ENCODE measurements at places on chromosomes 5 and 9. TPM values are rescaled to one million over a fixed set of nuclear protein-coding genes. Genes with fewer than 3 reads are reported as not detected.
A peak's percentile ranks its signal among the peaks of the same experiment; 100 is the strongest.

DNA sequence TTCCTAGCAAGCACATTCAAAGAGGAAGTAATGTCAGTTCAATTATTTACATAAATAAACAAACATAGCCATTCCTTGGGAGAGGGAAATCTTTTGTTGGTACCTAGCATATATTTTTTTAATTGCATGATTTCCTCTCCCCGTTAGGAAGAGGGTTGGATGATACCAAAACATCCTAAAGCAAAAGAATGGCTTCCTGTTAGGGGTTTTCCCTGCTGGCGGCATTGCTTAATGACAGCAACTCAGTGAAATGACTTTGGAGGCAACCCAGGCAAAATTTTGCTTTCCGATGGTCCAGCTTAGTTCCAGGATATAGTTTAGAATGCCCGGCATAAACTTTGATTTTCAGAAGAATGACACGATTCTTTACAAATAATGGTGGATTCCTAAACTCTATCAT lies 73.2 kb downstream of the MAT2B start:
- DNase-seq, result no peak

DNA sequence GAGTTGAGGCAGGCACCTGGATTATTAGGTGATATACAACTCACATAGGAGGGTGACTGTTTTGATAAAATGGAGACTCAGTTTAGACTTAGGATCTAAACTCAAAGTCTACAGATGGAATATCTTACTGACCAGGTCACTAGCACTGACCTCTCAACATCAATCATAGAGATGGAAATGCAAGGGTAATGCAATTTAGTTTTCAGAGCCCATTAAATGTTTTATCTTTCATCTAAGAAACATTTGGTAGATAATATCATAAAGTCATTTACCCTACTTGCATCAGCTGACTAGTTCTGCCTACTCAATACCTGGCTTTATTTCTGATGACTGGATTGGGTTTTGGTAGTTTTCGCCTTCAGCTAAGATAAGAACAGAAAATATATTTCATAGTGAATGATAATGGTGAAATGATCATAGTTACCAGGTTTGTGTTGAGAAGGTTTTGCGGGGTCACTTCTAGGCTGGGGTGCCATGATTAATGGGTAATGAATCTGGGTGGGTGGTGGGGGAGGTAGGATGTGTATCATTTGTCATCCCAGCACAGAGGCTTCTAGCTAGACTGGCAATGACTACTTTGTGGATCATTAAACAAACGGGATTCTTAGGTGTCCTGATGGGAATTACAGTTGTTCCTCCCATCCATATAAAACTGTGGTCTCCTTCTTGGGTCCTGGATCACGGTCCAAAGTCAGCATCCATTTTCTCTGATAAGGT lies 173.4 kb downstream of the PPP2R2B start:
- no peak for DNase-seq

PFDN1 gene
- total RNA-seq, result 72.2 TPM

- peak; percentile 52 for DNase-seq
Measured at GRCh38 chr9:4604678-4605095, 57.4 kb upstream of the PLPP6 start.

GRCh38 chr9:114898741-114899140 lies 31.6 kb downstream of the TNFSF8 start:
- no peak for DNase-seq

- DNase-seq, result no peak
Measured at GRCh38 chr5:55415071-55415470, 107.3 kb downstream of the MTREX start.

DNA sequence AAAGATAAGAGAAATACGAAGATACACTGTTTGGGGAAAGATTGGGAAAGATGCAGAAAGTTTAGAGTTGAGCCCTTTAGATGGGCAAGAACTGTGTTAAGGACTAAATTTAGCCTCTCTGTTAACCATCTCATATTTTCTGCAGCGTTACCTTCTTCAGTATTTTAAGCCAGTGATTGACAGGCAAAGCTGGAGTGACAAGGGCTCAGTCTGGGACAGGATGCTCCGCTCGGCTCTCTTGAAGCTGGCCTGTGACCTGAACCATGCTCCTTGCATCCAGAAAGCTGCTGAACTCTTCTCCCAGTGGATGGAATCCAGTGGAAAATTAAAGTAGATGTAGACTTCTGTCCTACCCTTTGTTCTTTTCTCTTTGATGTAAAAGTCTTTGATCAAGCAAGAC lies 26.4 kb upstream of the LNPEP start:
- no peak for DNase-seq

ROR2 gene
- total RNA-seq, result 0.68 TPM

PDCD1LG2 gene
- 4.5 TPM for total RNA-seq

DNA sequence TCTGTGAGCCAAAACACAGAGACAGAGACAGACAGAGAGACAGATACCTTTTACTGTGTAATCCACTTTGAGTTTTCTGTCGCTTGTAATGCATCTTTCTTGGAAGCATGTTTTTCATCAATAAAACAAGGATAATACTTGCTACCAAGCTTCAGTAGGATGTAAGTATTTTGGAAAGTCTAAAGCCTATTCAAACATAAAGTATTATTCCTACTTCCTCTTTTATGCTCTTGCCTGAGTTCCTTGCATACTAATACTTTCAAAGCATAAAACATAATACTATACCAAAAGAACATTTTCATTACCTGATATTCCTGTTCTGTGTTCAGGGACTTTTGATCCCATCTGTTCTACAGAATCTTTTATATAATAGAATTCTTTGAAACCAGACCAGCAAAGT lies 64.5 kb upstream of the SLC30A5 start:
- DNase-seq, result no peak

ROPN1L gene
- total RNA-seq, result not detected

GRCh38 chr9:89952401-89952800 lies 347.6 kb downstream of the GADD45G start:
- no peak for DNase-seq

- no peak for DNase-seq
Measured at GRCh38 chr9:81103597-81104471, 585.5 kb downstream of the TLE1 start.

DNA sequence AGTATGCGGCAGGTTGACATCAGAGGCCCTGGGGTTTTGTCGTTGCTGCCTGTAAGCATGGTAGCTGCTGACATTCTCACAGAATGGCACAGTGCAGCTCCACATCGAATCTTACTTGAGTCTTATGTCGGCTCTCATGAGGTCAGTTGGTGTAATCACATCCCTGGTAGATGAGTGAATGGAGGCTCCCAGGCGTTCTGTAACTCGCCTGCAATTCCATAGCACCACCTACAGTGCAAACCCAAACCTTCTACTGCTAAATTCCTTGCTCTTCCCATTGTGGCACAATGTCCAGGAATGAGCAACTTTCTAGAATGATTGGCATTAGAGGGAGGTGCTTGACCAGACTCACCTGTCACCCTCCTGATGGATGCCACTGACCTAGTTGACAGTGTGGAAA lies 578.4 kb downstream of the CCDC171 start:
- DNase-seq, result no peak

DNA sequence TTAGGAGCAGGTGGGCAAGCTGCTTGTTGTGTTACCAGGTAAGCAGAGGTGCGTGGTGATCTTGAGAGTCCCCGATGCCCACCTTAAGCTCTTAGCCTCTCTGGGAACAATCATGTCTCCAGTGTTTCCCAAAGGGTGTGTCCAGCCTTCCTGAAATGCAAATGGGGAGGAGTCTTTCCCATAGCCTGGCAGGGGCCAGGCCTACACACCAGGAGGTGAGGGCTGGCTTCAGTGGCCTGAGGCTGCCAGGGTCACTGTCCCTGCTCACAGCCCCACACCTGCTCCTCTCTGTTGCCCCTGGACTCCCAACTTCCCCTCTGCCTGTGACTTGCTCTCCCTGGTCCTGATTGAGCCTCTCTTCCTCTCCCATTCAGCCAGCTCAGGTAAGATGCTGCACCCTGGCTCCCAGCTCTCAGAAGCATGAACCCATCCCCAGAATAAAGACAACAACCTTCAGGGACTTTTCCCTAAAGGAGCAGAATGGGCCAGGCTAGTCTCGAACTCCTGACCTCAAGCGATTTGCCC lies 65.7 kb upstream of the PHYKPL start:
- DNase-seq, result no peak

- DNase-seq, result no peak
Measured at GRCh38 chr5:79886925-79887655, 104.0 kb downstream of the MTX3 start.

DNA sequence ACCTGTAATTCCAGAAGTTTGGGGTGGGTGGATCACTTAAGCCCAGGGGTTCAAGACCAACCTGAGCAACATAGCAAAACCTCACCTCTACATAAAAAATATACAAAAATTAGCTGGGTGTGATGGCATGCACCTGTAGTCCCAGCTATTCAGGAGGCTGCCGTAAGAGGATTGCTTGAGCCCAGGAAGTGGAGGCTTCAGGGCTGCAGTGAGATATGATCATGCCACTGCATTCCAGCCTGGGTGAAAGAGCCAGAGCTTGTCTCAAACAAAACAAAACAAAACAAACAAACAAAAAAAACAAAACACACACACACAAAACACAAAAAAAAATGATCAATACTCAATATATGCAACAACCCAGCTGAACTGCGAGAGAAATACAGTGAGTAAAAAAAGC lies 29.5 kb upstream of the TRIM14 start:
- DNase-seq, result no peak

DNA sequence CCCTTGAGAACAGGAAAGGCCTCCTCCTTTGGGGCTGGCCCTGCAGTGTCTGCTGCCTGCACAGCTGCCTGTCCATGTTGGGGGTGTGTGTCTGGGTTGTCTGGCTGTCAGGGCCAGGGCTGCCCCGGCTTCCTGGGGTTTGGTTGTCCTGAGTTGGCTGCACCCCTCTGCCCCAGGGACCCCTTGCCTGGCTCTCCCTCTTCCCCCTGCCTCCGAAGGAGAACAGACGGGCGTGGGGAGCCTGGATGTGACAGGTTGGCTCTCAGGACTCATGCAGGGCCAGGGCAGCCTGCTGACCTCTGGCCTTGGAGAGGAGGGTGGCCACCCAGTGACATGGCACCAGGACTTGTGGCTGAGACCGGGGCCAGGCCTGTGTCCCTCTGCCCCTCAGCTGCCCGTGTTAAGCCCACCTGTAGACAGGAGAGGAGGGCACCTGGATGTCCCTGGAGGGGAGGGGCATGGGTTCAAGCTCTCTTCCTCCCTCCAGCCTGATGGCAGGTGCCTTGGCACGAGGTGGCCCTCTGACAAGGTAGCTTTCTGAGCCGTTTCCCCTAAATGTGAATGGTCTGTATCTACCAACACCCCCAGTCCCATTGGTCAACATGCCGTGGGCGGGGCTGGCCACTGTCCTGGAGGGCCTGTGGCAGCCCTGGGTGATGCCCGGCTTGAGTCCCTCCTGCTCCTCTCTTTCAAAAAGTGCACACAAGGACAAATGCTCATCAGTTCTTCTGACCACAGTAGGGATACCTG lies 34.9 kb downstream of the WNK2 start:
- no peak for DNase-seq

DNA sequence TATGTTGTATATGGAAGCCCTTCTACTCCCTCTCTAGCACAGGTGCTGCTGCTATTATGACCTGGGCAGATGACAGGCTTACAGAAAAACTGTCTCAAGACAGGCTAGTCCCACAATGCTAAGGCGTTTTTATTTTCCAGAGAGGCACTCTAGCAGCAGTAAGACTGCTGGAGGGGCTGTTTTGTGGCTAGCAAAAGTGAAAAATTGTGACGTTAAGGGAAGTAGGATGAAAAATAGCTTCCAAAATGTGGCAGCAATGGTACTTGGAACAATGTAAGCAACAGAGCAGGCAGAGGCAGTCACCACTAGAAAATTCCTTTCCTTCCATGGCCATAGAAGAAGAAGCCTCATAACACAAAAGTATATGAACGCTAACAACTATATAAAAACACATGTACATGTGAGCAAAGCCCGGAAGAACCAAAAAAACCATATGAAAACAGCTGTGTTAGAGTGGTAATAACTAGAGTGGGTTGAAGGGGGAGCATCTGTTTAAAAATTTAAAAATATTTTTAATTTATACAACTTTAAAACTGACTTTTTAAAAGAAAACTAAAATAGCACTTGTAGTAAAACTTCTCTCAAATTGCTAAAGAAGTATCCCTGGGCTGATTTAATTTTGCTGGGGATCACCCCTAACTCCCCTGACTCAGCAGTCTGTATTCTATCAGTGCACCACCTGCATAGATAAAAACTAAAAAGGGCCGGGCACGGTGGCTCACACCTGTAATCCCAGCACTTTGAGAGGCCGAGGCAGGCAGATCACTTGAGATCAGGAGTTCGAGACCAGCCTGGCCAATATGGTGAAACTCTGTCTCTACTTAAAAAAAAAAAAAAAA lies 30.6 kb downstream of the CLINT1 start:
- no peak for DNase-seq

DNA sequence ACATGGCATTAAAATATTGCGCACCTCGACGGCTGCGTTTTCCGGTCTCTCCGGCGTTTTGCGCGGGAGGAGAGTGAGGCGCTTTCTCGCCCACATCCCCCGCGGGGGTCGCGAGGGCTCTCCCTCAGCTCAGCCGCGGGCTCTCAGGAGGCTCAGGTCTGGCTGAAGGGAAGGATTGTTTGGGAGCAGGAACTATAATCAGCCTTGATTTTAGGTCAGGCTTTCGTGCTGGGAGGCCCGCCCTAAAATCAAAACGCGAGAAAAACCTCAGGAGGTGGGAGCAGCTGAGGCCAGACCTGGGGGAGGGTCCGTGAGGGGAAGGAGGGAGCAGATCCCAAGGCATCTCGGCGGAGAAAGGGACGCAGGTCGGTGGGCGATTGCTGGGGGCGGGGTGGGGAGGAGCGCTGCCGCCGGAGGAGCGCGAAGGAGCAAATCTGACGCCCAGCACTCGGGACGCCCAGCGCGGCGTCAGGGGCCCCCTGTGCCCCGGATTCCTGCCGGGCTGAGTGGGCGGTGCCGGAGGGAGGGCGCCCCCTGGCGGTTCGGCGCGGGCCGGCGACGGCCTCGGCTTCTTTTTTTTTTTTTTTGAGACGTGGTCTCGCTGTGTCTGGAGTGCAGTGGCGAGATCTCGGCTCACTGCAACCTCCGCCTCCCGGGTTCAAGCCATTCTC lies 18.7 kb upstream of the RNF130 start:
- DNase-seq, result no peak

- DNase-seq, result no peak
Measured at GRCh38 chr9:136510561-136510960, 27.7 kb upstream of the SEC16A start.

DNA sequence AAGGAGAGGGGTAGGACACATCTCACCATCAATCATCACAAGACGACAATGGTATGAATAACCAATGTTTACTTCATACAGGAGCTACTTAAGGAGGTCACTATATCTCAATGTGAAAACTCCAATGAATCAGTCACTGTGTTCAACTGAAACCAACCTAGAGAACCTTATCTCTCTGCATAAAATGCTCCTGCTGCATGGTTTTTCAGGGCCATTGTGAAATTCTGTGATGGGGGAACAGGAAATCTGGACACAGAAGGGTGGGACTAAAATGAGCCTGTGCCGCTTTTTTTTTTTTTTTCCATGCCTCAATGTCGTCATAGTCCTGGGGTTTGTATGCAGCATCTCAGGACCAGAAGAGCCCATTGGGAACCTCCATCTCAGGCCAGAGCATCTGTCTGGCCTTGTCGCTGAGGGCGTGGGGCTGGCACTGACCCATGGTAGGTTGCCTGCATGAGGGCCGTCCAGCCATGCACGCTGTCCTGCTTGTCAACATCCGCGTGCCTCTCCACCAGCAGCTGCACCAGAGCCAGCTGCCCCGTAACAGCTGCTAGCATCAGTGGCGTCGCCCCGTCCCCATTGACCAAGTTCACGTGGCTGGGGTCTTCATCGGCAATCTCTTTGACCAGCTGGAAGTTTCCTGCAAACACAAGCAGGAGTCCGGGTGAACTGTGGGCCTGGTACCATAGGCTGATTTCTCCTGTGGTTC lies 12.7 kb downstream of the ANKS6 start:
- no peak for DNase-seq

- no peak for DNase-seq
Measured at GRCh38 chr5:6719417-6719816, 6.2 kb downstream of the TENT4A start.

KCNV2 gene
- total RNA-seq, result not detected
